ENCODE measurements at places on chromosomes 6 and 20.

- no peak for DNase-seq
These were observed at the start of gene CST7 for GRCh38 chr20:24948939-24949679. Gene CST7 (plus strand): TSS chr20:24949269. CDS start chr20:24949506, 237 bp downstream.

DNA sequence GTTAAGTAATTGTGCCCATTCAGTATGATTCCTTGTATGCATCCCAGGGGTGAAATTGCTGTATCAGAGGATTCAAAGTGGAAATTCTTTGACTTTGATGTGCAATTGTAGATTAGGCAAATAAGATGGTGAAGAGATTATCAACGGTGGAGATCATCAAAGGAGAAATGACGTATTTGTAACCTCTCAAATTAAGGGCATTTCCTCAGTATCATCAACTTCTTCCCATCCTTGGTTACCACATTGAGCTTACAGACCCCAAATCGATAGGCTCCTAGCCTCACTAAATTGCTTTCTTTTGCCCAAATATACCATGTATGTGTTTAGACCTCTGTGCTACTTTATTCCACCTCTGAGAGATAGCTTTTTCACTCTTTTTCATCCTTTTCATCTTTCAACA is 213.1 kb upstream of the ZFP64 start:
- no peak for DNase-seq

- DNase-seq = no peak
These were observed 37.6 kb upstream of the LYRM2 start for GRCh38 chr6:89675949-89676748.

DNA sequence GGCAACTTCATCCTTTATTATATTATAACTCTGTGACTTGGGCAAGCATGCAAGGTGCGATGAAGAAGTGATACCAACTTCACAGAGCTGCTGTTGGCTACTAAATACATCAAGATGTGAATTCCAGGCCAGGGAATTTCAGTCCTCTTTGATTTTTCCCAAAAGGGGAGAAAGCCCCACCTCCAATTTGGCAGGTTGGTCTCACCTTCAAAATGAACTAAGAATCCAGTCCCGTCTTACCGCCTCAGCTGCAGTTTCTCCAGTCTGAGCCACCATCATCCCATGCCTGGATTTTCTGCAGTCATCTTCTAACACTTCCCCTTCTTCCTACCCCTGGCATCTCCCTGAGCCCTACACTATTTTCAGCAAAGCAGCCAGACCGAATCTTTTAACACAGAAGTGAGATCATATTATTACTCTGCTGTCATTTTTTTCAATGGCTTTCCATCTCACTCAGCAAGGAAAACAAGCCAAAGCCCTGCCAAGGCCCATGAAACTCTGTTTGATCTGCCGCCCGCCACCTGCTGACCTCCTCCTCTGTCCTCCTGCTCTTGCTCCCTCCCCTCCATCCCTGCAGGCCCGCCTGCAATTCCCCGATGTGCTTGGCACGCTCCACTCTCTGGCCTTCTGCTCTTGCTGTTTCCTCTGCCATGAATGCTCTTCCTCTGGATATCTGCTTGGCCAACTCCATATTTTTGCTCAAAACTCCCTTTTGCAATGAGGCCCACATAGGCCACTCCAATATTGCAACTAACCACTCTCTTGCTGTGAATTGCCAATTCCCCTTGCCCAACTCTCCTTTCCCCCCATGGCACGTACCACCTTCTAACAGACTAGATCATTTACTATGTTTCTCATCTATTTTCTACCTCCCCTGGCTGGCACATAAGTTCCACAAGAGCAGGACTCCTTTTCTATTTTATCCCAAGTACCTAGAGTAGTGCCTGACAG is 46.0 kb upstream of the TAGAP start:
- DNase-seq = no peak

DNA sequence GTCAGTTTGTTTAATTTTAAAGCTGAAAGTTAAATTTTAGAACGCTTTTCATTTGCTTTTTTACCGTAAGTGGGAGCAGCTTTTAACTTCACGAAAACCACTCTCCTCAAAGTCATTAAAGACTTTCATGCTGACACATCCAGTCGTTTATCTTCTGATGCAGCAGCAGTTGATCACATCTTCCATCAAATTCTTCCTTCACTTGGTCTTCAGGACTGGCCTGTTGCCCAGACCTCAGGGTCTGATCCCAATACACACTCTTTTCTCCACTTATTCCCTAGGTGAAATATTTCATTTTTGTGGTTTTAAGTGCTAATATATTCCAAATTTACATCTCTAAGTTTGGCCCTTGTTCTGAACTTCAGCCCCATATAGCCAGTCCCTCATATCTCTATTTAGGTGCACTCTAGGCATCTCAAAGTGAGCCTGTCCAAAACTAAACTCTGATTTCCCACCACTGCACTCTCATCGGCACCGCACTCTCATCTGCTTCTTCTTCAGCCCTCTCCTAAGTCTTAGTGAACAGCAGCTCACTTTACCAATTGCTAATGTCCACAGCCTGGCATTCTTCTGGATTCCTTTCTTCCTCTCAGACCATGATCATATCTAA is 20.4 kb downstream of the AFDN start:
- no peak for DNase-seq

DNA sequence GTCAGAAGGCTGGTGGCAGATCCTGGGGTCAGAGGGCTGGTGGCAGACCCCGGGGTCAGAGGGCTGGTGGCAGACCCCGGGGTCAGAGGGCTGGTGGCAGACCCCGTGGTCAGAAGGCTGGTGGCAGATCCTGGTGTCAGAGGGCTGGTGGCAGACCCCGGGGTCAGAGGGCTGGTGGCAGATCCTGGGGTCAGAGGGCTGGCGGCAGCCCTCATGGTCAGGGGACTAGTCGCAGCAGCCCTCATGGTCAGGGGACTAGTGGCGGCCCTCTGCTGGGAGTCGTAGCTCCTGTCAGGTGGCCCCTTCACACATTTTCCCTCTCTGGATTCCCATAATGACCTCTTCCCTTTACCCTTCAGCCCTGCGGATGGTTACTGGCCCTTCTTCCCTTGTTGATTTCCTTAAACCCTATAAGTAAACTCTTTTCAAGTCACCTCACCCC is 86.7 kb downstream of the CDC5L start:
- DNase-seq = no peak

DNA sequence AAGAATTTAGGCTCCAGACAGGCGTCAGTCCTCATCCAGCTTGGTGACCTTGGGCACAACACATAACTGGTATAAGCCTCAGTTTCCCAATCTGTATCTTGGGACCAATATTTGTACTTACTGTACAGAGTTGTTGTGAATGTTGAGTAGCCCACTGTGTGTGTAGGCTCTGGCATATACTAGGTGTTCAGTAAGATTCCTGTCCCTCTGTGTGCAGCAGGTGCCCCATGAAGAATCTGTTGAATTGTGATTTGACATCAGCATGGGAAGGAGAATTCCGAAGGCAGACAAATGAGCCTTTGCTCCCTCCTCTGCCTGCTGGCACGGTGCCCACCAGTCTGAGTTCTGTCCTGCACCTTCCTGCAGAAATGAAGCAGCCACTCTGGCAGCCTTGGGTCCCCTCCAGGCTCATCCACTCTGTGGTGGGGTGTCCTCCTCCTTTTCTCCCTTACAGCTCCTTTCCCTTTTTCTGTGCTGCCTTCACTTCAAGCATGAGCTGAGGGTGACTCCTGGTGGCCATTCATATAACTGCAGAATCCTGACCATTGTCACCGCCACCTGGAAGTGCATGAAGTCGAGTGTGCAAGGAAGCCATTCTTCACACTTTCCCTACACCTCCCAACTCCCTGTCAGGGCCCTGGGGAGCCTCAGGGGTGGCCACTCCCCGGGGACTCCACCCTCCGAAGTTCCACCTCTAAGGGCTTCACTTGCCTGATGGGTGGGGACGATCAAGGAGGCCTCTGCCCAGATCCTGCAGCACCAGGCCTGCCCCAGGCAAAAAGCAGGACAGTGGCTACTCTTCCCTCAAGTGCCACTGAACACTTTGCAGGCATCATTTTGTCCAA is 48.2 kb downstream of the MRPL14 start:
- DNase-seq = peak; percentile 78

- DNase-seq = no peak
These were observed 49.0 kb downstream of the SCAF8 start for GRCh38 chr6:154782193-154782592.

DNA sequence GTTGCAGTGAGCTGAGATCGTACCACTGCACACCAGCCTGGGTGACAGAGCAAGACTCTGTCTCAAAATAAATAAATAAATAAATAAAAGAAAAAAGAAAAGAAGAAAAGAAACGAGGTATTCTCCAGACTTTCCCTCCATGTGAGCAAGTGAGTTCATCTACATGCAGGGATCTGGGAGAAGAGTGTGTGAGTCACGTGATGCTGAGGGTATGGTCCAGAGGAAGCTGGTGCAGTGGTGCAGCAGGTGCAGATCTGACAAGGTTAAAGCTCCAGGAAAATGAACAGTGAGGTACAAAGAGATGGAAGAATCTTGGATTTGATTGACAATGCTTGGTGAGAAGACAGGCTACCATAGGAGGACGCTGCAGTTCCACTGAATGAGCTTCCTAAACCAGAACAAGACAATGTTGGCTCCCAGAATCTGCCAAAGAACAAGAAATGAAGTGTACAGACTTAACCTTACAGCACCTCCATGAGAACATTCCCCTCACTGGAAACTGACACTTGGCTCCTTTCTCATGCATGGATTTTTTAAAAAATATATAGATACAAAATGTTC is 79.5 kb upstream of the BTBD3 start:
- DNase-seq = peak; percentile 25

DNA sequence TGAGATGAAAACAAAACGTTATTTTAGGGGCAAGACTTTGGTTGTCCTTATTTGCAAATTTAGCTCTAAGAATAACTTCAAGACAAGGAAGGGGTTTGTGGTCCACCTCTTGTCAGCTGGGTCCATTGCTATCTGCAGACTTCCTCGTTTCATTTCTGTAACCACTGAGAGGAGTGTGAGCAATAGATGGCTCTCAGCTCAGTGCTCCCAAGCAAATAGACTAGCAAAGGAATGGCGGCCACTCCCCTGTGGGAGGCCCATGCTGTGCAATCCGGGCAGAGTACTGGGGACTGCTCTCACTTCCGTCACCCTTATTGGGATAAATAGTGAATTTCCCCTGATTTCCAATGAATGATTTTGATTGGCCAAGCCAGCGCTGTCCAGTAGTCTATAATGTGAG is 176.6 kb downstream of the ZDHHC14 start:
- DNase-seq = no peak

- DNase-seq = no peak
These were observed 32.1 kb downstream of the SNAI1 start for GRCh38 chr20:50014570-50015562.

DNA sequence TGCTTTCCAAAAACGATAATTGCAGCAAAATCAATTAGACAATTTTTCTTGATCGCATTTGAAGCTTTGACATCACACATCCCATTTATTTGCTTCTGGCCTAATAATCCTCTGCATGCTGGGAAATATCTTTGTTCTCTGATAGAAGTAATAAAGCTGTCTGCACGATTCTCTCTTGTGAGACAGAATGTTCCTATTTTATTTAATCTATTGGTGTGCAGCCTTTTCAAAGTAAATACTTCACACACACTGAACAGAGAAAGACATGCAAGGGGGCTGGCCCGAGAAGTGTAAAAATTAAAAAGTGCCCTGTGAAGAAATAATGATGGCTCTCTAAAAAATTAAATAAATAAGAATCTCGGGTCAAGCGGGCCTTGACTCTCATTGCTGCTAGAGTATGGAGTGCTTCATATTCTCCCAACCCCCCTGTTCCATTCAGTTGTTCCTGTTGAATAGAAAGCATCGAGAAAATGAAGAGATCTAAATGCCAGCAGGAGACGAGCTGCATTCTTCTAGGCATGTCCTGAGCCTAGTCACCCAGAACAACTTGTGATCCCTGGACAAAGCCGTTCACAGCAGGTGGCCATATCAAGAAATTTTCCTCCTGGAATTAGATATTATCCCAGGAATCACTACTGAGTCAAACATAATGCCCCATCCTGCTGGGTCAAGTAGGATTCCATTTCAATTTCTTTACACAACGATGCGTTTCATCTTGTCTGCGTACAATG is 625.9 kb upstream of the EPHA7 start:
- DNase-seq = no peak

DNA sequence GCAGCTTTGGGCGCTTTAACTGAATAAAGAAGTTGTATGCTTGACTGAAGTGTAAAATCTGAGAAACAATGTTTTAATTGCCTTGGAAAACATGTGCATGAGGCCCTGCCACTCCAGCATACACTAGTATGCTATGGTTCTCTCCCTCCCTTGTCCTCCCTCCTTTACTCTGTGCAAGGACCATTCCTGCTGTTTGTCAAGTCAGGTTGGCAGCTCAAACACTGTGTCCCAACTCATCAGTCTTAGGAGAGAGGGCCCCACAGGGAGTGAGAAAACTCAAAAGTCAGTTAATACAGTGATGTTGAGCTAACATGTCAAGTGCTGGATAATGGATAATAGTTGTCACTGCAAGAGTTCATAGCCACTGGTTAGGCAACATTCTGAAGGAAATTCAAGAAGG is 543.6 kb downstream of the GRIK2 start:
- DNase-seq = no peak

DNA sequence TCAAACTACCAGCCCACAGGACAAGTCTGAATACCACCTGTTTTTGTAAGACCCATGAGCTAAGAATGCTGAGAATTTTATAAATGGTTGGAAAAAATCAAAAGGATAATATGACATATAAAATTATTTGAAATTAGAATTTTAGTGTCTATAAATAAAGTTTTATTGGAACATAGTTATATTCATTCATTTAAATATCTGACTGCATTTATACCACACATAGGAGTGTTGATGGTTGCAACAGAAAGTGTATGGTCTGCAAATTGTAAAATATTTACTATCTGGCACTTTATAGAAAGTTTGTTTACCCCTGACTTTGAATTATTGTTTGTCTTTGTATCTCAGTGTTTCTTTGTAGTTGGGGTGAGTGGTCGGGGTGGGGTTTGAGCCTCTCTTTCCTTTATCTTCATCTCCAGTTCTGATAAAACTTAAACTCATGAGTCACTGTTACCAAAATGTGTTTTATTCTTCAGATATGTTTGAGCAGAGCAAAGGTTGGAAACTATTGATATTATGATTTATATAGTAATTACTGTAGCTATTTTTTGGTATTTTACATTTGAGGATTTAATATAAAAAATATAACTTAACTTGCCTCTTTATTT is 55.5 kb downstream of the CD2AP start:
- no peak for DNase-seq

DNA sequence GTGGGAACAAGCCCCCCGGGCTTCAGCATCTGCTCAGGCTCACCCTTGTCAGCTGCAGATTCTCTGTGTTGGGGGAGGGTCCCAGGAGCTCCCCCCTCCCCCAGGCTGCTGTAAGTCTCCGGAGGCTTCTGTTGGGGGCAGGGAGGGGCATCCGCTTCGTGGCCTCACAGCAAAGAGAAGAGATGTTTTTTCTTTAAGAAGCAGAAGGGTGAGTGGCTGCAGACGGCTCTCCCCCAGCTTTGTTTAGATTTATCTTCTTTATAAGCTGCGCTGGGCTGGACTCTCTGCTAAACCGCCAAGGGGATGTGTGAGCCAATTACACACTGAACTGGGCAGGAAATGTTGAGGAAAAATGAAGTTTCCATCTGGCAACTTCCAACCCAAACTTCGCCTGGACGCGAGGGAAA is 48.7 kb upstream of the GATA5 start:
- no peak for DNase-seq

GRCh38 chr20:34445177-34446065 is 70.8 kb upstream of the DYNLRB1 start:
- no peak for DNase-seq

GRCh38 chr6:118524686-118525085 is 23.4 kb upstream of the PLN start:
- peak; percentile 14 for DNase-seq

- no peak for DNase-seq
These were observed 133.0 kb downstream of the MTFR2 start for GRCh38 chr6:136117081-136117480.
